ENCODE measurements at places on chromosomes 11 and 22. TPM values are rescaled to one million over a fixed set of nuclear protein-coding genes. Genes with fewer than 3 reads are reported as not detected.
A peak's percentile ranks its signal among the peaks of the same experiment; 100 is the strongest.

DNA sequence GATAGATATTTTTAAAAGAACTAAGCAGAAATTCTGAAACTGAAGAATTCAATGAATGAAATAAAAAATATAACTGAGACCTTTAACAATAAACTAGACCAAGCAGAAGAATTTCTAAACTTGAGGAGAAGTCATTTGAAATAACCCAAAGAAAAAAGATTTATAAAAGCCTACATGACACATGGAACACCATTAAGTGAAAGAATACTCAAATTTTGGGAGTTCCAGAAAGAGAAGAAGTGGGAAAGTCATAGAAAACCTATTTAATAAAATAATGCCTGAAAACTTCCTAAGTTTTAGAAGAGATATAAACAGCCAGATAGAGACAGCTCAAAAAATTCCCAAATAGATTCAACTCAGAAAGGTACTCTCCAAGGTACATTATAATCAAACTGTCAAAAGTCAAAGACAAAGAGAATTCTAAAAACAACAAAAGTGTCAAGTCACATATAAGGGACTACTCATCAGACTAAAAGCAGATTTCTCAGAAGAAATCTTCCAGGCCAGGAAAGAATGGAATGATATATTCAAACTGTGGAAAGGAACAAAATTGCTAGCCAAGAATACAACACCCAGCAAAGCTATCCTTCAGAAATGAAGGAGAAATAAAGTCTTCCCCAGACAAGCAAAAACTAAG is 72.9 kb upstream of the GNAZ start:
- no peak for DNase-seq
- H3K27me3 ChIP-seq: peaks cover 2% of the 10 kb centered on the region
- no peak overlapping the region for H3K27ac ChIP-seq
- no peak overlapping the region for H3K4me3 ChIP-seq

DNA sequence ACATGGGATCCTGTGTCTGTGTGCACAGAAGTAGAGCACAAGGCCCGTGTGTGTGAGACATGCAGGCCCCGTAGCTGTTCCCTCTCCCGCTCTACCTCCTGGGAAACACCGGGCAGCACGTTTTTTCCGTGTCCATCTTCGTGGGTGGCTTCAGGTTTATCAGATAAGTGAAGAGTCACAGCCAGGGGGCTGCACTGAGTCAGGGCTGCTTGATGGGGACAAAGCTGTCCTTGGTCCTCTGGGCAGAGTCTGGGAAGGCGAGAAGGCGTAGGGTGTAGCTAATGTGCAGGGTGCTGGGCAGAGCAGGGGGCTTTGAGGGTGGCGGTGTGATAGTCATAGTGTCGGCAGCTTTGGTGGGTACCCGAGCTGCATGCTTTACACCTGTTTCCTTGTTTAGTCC is 23.7 kb downstream of the INCENP start:
- no peak overlapping the region for H3K4me3 ChIP-seq
- no peak for DNase-seq
- no peaks in the 10 kb centered on the region for H3K27me3 ChIP-seq
- H3K27ac ChIP-seq: no peak overlapping the region
- H3K4me1 ChIP-seq: no peaks in the 10 kb centered on the region
- peaks cover 70% of the 10 kb centered on the region for H3K36me3 ChIP-seq

DNA sequence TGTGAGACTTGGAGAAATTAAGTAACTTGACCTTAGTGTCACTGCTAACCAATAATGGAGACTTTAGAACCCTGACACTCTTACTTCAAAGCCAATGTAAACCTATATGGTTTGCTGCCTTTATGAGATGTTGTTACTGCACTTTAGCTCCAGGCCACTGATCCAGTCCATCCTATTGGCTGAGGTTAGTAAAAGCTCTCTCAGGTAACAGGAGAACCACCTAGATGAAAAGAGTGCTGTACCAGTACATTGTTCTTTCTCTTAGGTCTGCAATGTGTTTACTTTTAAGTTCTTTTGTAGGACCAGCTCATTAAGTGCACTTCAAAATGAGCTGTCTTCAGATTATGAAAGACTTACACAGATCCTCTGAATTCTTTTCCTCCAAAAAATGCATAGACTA is 994.0 kb upstream of the FAT3 start:
- H3K4me1 ChIP-seq: no peaks in the 10 kb centered on the region
- no peaks in the 10 kb centered on the region for H3K27me3 ChIP-seq
- DNase-seq: no peak
- no peak overlapping the region for H3K27ac ChIP-seq
- H3K4me3 ChIP-seq: no peak overlapping the region

- no peaks in the 10 kb centered on the region for H3K27me3 ChIP-seq
- peaks cover 57% of the 10 kb centered on the region for H3K4me1 ChIP-seq
- H3K36me3 ChIP-seq: peaks cover 6% of the 10 kb centered on the region
Measured at GRCh38 chr11:65579291-65579690, 3.4 kb downstream of the EHBP1L1 start.

The PDE2A gene
- 20.1 TPM for total RNA-seq

The PLAAT5 gene
- 0.11 TPM for total RNA-seq

DNA sequence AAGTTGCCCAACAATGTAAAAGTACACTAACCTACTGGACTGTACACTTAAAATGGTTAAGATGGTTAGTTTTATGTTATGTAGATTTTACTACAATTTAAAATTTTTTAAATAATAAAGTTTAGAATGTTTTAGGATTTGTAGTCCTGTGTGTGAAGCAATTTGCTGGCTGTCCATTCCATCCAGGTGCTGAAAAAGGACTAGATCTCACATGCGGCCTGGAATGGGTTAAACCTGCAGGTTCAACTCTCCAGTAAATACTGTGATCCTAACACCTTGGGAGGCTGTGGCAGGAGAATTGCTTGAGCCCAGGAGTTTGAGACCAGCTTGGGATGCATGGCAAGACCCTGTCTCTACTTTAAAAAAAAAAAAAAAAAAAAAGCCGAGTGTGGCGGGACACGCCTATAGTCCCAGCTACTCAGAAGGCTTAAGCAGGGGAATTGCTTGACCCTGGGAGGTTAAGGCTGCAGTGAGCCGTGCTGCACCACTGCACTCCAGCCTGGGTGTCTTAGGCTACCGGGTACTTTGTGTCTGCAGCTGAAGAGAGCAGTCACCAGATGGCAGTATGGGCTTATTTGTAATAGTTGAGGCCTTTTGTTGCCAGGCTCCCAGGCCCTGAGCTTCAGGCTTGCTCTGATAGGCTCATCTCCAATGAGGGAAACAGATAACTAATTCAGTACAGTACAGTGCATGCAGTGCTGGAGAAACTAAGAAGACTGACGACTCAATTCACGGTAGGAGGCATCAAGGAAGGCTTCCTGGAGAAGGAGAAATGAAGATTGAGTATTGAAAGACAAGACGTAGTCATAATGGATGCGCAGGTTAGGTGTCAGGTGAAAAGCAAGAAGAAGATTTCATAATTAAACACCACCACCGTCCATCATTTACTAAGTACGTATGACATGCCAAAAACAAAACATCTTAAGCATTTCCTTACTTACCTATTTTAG is 64.7 kb upstream of the ASPHD2 start:
- H3K36me3 ChIP-seq: no peaks in the 10 kb centered on the region
- DNase-seq: peak; percentile 62
- H3K4me3 ChIP-seq: no peak overlapping the region
- peaks cover 4% of the 10 kb centered on the region for H3K27me3 ChIP-seq

DNA sequence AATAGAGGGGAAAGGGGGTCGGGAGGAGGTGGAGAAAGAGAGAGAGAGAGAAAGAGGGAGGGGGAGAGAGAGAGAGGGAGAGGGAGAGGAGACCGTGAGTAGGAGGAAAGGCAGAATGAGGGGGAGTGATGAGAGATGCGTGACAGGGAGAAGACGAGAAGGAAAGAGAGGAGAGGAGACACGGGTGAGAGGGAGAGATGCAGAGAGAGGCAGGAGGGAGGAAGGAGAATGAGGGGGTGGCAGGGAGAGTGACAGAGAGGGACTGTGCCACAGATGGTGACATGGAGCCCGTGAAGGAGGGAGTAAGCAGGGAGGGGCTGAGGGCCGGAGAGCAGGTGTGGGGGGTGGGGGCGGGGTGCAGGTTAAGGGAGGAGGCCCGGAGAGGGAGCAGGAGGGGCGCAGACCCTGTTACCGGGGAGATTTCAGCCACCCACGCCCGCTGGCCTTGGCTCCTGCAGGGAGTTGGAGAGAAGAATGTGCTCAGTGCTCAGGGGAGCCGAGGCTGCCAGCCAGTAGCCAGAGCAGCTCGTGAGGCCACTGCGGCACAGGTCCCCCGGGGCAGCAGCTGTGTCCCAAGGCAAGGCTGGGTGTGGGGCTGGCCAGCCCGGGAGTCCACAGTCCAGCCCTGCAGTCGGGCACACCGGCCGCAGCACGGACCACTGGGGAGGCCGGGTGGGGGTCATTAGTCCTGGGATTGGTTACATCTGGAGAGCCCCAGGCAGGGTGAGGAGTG is at the start of gene SSTR3:
Gene SSTR3 (minus strand): TSS at position 304 of the 733 bp plus-strand sequence. CDS start 4,674 bp downstream, outside the sequence.
- H3K4me3 ChIP-seq: no peak within 1 kb of the TSS

GRCh38 chr11:83047515-83048225 is 24.0 kb downstream of the RAB30 start:
- H3K36me3 ChIP-seq: no peaks in the 10 kb centered on the region
- peak overlapping the region; percentile 39 for H3K27ac ChIP-seq
- DNase-seq: no peak
- peaks cover 59% of the 10 kb centered on the region for H3K4me1 ChIP-seq
